ENCODE measurements at places on chromosomes 3 and 15. TPM values are rescaled to one million over a fixed set of nuclear protein-coding genes. Genes with fewer than 3 reads are reported as not detected.

- DNase-seq: no peak
Measured at GRCh38 chr3:193809106-193809505, 216.1 kb downstream of the OPA1 start.

The CFAP100 gene
- total RNA-seq: not detected

DNA sequence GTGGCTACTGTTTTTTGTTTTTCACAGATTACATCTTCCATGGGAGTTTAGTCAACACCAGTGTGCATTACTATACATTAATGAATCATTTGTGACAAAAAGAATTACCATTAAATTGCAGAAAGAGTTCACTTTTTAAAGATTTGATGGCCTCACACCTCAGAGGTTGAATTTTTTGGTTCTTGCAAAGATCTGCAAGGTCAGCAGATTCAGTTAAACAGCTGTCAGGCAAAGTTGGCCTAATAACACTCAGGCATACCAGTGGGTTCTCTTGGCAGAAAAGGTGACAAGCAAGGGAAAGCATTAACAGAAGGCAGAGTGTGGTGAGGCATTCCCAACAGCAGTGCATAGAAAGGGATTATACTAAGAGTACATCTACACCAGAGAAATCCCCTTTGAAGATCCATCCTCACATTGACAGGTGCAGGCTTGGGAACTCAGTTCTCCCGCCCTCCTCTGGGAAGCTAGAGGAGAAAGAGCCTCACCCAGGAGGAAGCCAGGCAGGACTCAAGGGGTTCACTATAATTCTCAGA is 24.3 kb upstream of the PTX3 start:
- DNase-seq: no peak

The SRGAP3 gene
- total RNA-seq: 2.4 TPM

DNA sequence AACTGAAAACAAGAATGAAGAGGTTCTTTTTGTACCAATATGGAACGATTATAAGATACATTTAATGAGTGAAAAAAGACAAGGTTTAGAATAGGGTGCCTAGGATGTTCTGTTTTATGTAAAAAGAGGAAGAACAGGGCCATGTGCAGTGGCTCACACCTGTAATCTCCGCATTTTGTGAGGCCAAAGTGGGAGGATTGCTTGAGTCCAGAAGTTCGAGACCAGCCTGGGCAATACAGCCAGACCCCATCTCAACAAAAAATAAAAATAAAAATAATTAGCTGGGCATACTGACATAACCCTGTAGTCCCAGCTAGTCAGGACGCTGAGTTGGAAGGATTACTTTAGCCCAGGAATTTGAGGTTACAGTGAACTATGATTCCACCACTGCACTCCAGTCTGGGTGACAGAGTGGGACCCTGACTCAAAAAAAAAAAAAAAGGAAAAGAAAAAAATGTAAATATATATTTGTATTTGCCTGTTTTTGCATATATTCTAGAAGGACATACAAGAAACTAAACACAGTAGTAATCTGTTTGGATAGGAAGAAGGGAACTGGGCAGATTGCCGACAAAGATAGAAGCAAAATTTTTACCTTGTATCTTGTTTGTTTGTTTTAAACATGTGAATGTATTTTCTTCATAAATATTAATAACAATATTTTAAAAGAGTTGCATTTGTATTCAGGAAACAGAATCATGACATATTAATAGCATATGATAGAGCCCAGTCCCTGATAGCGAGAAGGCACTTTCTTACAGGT is 174.3 kb downstream of the SOX2 start:
- no peak for DNase-seq

The MUC13 gene
- total RNA-seq: not detected

- DNase-seq: no peak
Measured at GRCh38 chr15:67784856-67785430, 40.4 kb upstream of the SKOR1 start.

DNA sequence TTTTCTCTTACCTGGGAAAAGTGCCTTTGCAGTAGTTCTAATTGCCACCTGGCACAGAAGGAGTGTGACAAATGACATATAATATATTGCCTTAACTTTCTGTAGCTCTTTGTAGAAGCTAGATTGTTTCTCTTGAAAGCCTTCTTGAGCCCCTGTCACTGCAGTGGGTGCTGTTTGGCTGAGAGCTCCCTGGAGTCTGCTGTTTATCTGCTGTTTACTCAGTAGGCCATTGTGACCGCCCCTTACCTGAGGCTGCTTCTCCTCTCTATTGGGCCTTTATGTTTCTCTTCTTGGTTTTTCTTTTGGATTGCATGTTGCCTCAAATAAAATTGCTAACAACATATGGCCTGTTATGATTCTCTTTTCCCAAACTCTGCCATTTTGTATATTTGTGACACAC is 16.7 kb downstream of the MAP2K5 start:
- no peak for DNase-seq

DNA sequence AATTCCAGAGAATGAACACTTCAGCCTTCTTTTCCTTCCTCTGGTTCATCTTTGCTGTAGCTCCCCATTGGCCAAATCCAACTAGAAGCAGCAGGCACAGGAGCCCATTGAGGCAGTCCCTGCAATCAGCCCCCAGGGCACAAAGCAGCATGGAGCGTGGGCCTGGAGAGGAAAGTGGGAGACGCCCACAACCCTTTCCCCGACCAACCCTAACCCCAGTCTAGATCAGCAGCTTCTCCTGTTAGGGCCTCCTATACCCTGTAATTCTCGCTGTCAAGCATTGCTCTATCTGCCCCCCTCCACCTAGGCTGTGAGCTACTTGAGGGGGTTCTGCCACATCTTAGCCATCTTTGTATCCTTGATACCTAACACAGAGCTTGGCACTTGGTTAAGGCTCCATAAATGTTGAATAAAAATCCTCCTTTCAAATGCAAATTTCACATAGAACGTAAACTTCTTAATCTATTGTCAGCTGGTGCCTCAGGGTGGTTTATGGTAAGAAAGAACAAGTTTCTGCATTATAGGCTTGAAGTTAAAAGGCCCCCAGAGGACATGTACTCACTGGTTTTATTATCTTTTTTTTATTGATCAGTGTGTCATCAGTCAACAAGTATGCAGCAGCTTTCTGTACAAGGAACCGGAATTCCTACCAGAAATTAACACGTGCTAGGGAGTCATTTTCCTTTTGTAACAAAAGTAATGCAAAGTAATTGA is 97.9 kb upstream of the PFN2 start:
- DNase-seq: no peak

The SLCO3A1 gene
- 3.3 TPM for total RNA-seq

The CP gene
- total RNA-seq: not detected

DNA sequence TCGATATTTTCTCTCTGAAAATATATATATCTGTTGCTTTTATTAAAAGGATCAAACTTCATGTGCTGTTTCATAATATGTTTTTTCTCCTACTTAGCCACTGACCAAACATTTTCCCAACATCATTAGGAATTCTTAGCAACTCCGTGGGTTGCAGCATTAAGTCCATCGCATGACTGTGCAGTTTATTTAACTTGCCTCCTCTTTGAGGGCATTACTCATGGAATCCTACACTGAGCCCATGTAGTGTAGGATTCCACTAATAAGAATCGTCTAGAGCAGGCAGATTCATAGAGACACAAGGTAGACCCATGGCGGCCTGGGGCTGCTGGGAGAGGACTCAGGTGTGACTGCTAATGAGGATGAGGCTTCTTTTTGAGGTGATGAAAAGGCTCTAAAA is 49.3 kb downstream of the CMTM6 start:
- DNase-seq: no peak

- peak; percentile 84 for DNase-seq
Measured at GRCh38 chr15:38670128-38671005, 105.8 kb upstream of the RASGRP1 start.

DNA sequence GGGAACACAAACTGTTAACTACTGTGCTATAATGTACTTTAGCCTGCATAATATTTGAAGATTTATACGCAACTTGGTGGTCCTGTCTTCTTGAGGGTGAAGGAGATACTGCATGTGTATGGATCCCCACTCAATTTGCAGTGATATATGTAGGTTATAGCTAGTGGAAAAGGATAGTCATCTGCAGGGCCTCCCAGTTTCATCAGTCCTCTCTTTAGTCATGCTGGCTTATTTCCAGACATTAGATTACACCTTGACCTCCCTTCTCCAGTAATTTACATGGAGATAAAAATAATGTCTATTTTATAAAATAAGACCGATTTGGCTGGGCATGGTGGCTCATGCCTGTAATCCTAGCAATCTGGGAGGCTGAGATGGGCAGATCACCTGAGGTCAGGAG is 3.7 kb downstream of the NR1D2 start:
- no peak for DNase-seq

GRCh38 chr15:81298611-81299010 is 25.3 kb downstream of the STARD5 start:
- peak; percentile 24 for DNase-seq

DNA sequence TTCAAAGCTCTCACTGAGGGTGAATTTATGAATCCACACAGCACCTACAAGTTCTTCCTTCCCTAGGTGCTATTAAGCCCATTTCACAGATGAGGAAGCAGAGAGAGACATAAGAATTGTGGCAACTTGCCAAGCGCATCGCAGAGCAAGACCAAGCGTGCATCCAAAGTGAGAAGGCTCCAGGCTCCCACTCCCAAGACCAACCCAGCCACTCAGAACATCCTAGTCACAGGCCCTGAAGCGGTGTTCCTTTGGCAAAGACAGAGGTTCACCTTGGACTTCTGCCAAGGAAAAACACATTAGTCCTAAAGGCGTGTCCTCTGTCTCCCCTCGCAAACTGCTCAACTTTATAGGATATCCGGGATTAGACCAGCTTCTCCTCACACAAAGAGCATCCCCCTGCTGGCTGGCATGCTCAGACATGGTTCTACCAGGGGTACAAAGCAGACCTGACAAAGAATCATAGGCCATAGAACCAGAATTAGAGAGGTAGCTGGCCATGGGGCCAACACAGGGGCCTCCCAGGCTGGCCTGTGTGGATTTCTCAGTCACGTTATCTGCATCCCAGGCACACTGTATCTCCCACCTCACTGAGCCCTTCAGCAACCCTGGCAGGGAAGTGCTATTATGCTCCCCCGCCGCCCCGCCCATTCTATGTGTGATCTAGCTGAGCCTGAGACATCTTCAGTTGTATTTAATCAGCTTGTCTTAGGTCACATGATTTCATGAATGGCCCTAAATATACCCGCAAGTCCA is 160.2 kb downstream of the FOXP1 start:
- no peak for DNase-seq

- DNase-seq: no peak
Measured at GRCh38 chr3:145798007-145798406, 363.0 kb downstream of the PLOD2 start.

DNA sequence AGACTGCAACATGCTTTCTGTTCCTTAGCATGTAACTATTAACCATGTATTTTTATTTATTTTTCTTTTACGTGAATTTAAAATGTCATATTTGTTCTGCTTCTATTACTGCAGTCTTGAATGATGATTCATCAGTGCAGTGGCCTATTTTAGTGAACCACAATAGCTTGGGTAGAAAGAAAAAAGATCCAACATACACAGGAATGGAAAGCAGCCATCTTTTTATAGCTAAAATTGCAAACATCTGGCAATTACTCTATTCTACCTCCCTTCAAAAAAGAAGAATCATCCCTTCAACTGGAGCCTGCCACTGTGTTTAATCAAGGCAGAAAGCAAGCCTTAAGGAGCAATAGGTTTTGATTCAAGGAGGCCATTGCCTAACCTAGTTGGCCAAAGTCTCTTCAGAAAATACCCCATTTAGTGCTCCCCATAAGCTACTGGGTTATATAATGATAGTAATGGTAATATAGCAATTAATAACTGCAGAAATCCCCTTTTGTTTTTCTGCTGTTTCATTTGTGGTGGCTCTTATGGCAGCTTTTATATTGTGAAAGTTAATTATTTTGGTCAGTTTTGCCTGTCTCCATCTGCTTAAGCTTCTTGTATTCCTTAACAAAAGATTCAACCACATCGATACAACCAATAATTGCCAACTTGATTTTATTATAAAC is 267.3 kb downstream of the LPP start:
- no peak for DNase-seq

DNA sequence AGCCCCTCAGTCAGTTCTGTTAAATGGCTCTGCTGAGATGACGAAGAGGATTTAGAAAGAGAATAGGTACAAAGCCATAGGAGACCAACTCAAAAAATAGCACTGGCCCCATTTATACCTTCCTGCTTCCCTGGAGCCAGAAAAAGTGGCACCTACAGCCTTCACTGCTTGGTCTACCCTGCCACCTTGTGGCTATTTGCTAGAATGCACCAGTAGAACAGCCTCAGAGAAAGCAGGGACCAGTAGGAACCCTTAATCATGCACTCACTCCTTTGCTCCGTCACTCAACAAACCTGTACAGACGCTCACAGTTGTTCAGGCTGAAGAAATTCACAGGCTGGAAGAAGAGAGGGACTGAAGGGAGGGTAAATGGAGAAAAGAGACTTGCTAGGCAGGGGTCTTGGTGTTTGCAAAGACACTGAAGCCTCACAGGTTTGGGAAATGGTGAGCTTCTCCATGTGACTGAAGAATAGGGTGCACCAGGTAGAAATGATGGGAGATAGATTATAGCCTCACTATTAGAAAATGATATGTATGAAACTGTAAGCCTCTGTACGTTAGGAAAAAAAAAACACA is 12.1 kb upstream of the RTP2 start:
- DNase-seq: peak; percentile 88

The ARL14 gene
- total RNA-seq: not detected

DNA sequence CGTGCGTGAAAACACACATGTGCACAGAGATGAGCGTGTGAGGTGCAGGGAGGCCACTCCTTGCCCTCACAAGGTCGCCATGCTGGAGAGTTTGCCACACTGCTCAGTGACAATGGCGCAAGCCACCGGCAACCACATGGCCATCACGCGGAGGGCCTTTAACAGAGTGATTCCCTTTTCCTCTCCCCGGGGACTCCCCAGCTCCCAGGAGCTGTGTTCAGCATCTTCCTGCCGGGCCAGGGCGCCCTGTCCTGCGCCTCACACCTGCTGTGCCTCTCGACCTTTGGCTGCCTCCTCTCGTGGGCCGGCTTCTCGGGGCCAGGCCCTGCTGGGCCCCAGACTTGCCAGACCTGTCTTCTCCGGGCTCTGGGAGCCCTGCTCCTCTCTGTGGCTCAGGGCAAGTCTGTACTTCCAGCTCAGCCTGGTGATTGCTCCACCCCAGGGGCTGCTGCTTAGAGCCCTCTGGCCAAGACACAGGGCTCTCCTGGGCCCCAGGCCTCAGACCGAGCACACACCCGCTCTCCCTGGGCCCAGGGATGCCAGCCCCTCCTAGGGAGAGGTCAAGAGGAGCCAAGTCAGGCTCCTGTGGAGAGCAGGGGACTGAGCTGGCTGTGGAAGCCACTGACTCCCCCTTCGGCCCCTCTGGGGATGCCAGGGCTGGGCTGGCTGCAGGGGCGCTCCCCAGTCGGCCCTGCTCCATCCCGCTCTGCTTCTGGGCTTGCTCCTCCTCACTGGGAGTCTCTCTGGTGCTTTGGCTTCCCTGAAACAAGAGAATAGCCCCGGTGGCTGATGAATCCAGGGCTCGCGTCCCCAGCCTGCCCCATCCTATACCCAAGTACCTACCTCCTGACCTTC is 5.6 kb downstream of the CCDC9B start:
- no peak for DNase-seq

- DNase-seq: peak; percentile 19
Measured at GRCh38 chr15:99566157-99566897, 543 bp downstream of the MEF2A start.

The LRRC58 gene
- total RNA-seq: 17.6 TPM
